ENCODE measurements at places on chromosomes 7 and 10.
A peak's percentile ranks its signal among the peaks of the same experiment; 100 is the strongest.

GRCh38 chr7:99693427-99694200 lies 13.8 kb upstream of the CYP3A5 start:
- DNase-seq: no peak

GRCh38 chr7:87933605-87933952 lies 472 bp upstream of the ADAM22 start:
- no peak for DNase-seq

DNA sequence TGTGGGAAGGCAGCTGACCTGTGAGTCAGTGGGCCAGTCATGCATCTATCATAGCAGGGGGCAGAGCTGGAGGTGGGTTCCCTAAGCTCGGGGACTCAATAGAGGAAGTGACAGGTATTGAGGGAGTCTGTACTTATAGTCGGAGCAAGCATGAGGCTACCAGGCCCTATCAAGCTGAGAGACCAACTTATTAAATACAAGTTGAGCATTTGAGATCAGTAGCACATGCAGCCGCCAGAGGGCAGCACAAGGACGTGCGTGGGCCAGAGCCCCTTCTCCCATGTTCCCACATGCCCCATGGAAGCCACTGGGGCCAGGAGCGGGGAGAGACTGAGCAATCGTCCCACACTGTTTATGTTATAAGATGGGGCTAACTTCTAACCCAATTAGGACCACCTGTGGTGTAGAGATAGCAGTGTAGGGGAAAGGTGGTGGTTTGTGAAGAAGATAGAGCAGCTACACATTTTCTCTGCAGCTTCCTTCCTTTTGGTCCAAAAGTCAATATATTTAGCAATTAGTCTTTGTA lies 13.0 kb upstream of the STK31 start:
- peak; percentile 70 for DNase-seq

DNA sequence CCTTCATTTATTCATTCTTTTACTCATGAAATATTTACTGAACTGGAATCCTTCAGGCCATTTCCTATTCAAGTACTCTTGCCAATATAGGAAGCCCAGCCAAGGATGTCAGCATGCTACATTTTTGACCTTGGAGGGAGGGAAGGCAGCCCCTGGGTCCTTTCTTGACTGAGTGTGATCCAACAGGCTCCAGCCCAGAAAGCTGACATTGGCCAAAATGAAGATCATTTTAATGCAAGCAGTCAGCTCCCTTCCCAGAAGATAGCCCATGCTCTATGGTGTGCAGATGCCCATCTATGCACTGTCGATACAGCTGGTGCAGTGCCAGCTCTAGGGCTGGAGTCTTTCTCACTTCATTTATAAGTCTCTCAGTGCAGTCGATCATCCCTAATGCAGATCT lies 646.0 kb downstream of the KCNMA1 start:
- no peak for DNase-seq

- no peak for DNase-seq
Measured at GRCh38 chr10:71390461-71390835, 6.3 kb upstream of the CDH23 start.

DNA sequence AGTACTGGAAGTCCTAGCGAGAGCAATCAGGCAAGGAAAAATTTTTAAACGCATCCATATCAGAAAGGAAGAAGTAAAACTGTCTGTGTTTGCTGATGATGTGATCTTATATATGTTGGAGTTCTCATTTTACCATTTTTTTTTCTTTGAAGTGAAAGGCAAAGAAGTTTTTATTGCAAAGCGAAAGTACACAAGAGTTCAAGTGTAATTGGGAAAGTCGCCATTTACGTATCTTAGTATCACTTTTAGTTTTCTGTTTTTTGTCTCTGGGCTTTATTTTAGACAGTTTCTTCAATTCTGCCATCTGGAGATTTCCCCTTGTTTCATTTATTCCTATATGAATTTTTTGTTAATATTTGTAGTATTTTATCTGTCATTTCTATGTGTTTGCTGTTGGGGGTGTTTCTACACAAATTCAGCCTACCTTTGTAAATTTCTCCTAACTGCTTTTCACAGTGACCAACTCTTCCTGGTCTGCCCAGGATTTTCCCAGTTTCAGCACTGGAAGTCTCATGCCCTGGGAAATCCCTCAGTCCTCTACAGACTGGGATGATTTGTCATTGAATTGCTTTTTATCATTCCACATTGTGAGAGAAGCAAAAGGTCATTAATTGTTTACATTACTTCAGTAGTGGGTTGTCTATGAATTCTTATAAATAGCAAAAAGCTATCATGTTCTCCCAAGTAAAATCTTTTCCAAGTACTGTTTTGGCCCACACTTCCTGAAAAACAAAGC lies 23.2 kb downstream of the BET1 start:
- DNase-seq: peak; percentile 18

DNA sequence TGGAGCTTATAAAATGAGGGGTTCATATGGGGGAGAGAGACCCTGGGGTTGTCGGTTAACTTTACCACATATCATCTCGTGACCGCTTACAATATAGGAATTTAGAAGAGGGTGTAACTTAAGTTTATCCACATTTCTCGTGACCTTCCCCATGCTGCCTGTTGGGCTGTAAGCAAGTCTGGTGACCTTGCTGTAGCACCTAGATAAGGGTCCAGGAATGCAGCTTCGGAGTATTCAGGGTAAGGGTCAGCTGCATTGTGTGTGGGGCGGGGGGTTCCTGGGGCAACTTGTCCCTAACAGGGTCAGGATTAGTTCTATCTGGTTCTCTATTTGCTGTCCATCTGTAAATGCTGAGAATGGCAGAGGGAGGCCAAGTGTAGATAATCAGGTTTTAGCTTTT lies 1.3 kb upstream of the CHST3 start:
- no peak for DNase-seq

DNA sequence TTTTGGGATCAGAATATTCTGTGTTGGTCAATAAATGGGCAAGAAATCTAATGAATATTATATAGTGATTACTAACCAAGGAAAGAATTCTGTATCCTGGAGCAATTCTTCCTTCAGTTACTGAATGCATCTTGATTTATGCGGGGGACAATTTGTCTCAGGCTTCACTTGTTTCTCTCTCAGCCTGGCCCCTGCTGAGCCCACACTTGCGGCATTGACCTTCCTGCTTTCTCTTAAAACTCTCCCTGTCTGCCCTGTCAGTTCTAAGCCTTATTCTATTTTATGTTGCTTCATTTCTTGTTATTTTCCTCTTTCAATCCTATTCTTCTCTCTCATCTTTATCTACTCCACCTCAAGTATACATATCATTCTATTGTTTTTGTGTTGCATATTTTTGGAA lies 122.1 kb upstream of the TPK1 start:
- DNase-seq: no peak

DNA sequence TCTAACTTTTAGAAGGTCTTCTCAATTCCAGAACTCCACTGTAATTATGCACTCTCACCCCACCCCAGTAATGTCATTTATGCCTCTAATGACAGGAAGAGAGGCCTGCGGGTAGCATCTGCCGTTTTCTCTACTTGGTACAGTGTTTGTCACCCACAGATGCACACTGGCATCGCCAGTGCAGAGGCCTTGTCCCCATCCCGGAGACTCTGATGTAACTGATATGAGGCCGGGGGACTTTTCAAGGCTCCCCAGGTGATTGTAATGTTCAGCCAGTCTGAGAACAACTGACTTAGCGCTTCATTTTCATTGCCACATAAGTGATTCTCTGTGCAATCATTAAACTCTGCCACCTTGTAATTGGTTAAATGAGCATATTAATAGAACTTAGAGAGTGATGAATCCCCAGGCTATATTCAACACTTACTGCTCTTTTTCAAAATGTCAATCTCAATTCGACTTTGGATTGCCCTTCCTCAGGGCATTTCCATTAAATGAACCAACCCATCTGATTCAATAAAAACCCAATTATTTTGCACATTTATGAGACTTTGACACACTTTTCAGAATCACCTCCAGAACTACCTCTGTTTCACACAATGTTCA lies 113.2 kb downstream of the HERPUD2 start:
- DNase-seq: no peak

DNA sequence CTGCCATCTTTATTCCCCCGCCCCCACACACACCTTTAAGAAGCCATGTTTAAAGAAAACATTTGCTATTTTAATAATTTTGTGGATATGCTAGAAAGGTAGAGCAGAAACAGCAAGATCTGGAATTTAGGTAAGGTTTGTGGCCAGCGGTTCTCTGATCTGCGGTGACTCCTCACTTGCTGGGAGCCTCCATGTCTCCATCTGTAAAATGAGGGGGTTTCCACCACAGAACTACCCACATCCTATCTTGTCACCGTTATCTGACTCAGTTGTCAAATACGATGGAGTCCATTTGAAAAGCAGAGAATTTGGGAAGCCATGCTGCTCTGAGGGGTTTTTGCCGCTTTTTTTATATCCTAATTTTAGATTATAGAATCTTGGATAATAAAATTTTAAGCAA lies 23.3 kb downstream of the MACC1 start:
- no peak for DNase-seq

Measured in EL (cell line).